ENCODE measurements at places on chromosomes 13 and 19. TPM values are rescaled to one million over a fixed set of nuclear protein-coding genes. Genes with fewer than 3 reads are reported as not detected.

ZNF486 gene
- 7.8 TPM for total RNA-seq

ZNF429 gene
- 8.1 TPM for total RNA-seq

PSG1 gene
- 0.24 TPM for total RNA-seq

CYSLTR2 gene
- not detected for total RNA-seq

ERICH6B gene
- not detected for total RNA-seq

FARP1 gene
- total RNA-seq = 10.0 TPM

SERPINE3 gene
- total RNA-seq = not detected

IRF2BP1 gene
- 12.1 TPM for total RNA-seq

ECSIT gene
- total RNA-seq = 47.9 TPM

COL4A2 gene
- 212 TPM for total RNA-seq

MEIOSIN gene
- total RNA-seq = not detected

BICRA gene
- total RNA-seq = 2.8 TPM

B3GNT8 gene
- total RNA-seq = not detected

CEACAM16 gene
- not detected for total RNA-seq

MCEMP1 gene
- not detected for total RNA-seq

QPCTL gene
- total RNA-seq = 15.4 TPM

ZNF880 gene
- 13.1 TPM for total RNA-seq

CERS1 gene
- 1.4 TPM for total RNA-seq

NCAN gene
- total RNA-seq = not detected

WIZ gene
- 4.2 TPM for total RNA-seq

HPN gene
- total RNA-seq = not detected

RHPN2 gene
- 7.3 TPM for total RNA-seq

ELAVL1 gene
- 39.0 TPM for total RNA-seq

APC2 gene
- total RNA-seq = not detected

SOHLH2 gene
- not detected for total RNA-seq

WDR88 gene
- total RNA-seq = not detected

FLT1 gene
- 6.2 TPM for total RNA-seq

LPAR6 gene
- total RNA-seq = 11.4 TPM

ZNF208 gene
- total RNA-seq = 0.98 TPM

MBD3L2B gene
- not detected for total RNA-seq

REX1BD gene
- 117 TPM for total RNA-seq

CYP4F3 gene
- total RNA-seq = not detected

TIMM29 gene
- 32.0 TPM for total RNA-seq

NLRP9 gene
- not detected for total RNA-seq

SLC17A7 gene
- total RNA-seq = 0.84 TPM

ACP5 gene
- 2.1 TPM for total RNA-seq

ATP7B gene
- total RNA-seq = 0.84 TPM

SIAH3 gene
- total RNA-seq = not detected

PRODH2 gene
- not detected for total RNA-seq

TRPM4 gene
- total RNA-seq = 8.3 TPM

FGF9 gene
- total RNA-seq = not detected

LILRB1 gene
- not detected for total RNA-seq

TARM1 gene
- not detected for total RNA-seq

SH2D3A gene
- not detected for total RNA-seq

IGSF23 gene
- total RNA-seq = not detected

CGB2 gene
- total RNA-seq = not detected

ZNF585A gene
- total RNA-seq = 27.8 TPM

PCDH17 gene
- under 0.01 TPM for total RNA-seq

UPF3A gene
- 18.7 TPM for total RNA-seq

SLITRK1 gene
- total RNA-seq = 0.12 TPM

DCT gene
- total RNA-seq = not detected

ADGRE3 gene
- total RNA-seq = not detected

ZNF575 gene
- total RNA-seq = 0.20 TPM

All from RPMI7951 (cell line).